GM18507 (cell line): ENCODE measurements at places on chromosomes 5 and 9.

DNA sequence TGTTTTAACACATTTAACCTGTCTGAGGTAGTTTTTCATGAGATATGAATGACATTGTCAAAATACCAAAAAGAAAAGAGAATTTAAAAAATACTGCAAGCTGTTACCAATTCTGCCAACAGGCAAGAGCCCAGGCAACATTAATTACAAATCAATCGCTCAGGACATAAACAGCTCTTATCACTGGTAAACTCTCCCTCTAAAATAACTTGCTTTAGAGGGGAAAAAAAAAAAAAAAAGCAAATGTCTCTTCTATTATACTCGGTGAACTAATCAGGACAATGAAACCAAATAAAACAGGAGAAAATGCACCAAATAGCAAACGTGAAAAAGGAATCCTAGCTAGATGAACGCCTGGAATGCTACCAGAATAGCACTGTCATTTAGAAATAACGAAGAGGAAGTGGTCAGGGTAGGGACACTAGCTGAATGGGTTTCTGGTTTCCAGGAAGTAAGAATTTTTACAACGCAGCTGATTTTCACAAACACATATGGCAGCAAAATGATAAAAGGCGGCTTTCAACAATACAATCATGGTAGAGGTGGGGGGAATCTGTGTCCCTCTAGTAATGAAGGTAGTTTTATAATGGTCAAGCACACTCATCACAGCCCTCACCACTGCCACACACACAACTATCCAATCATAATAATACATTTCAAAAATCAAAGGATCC lies 94.9 kb downstream of the DENND1A start:
- peak; percentile 2 for DNase-seq

DNA sequence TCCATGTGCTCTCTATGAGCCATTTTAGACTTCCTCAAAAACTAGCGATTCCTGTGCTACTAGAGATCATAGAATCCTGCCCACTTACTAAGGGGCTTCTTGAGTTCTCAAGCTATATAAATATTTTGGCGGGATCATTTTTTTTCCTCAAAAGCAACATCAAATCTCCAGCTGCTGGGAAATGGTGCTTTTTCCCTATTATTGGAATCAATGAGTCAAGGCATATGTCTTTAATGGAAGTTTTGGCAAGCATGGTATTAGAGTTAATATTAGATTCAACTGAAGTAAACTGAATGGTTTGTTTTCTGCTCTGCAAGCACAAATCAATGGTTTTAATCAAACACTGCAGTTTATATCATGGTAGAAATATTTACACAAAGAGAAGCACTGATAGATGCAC lies 369.9 kb upstream of the PTGER4 start:
- DNase-seq, result no peak

- DNase-seq, result no peak
Measured at GRCh38 chr9:32442433-32442832, 58.0 kb downstream of the ACO1 start.

DNA sequence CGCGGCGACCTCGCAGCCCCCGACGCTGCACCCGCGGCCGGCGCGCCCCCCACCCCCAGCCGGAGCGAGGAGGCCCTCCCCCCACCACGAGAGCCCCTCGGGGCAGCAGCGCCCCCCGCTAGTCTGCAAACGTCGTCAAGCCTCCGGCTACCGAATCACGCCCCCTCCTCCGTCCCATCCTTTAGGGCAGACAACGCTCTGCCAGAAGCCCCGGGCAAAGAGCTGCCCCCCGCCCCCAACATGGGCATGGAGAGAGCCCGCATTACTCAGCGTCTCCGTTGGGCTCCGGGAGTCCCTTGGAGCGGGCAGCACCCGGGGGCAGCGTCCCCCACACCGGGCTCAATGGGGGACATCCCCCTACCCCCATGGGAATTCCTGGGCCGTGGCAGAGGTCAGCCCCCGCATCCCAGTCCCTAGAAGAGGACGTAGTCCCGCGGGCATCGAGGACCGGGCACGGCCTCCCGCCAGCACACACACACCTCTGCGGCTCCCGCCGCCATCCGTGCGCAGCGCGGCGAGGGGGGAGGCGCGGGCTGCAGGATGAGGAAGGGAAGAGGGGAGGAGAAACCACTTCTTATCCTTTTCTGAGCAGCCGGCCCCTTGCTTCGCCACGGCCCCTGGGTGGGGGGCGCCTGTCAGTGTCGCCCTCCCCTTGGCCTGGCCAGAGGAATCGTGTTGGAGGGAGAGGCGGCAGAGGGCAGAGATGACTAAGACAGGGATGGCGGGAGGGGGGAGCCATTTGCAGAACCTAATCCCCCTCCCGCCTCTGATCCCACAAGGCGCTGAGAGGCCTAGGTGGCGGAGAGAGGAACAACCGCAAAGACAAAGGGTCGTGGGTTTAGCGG lies 750 bp downstream of the DNM1 start:
- no peak for DNase-seq

GRCh38 chr9:135476561-135477355 lies 2.8 kb upstream of the PPP1R26 start:
- no peak for DNase-seq

DNA sequence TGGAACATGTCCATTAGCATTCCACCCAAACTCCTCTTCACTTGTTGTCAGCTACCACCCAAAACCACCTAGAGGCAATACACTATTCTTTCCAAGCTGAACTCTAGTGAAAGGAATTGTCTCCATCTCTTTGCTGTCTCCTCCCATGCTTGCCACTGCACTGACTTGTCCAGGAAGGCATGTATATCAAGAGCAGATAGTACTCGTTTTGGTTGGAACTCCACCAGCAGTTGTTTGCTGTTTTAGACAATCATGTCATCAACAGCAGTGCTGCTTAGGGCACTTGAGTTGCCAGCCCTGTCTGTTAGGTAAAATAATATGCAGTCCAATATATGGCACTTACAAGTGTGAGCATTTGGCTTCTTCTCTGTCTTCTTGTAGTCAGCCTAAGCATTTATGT lies 80.0 kb upstream of the SAP30L start:
- DNase-seq, result no peak
